Cerebellar nuclear complex (tissue), 1 donor: ENCODE measurements at places on chromosomes 12 and 14.

GRCh38 chr14:55301437-55302121 lies 30.4 kb downstream of the FBXO34 start:
- DNase-seq = no peak

DNA sequence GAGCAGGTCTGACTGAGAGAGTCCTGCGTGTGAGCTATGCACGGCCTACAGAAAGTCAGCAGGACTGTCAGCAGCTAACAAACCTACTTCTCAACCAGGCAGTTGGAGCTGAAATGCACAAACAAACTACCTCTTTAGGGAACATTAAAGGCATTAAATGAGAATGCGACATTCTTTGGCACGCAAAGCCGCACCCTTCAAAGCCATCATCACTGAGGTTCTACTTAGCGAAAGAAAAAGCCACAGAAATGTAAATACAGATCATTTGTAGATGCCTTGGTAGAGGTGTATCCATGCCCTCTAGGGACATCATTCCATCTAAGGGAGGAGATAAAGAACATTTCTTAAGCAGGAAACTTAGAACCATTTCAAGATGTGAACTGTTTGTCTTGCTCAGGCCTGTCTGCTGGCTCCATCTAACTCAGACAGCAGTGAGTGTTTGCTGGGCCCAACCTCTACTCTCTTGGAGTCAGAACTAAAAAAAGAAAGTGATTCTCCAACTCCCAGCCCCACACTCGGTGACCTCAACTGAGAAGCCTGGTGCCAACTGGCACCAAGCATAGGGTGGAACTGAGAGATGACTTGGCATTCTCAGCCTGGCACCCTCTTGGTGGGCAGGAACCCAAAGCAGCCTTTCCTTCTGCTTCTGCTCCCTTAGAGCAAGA lies 63.5 kb upstream of the MBIP start:
- peak; percentile 37 for DNase-seq

- DNase-seq = no peak
These were observed 102.7 kb downstream of the TMEM30B start for GRCh38 chr14:61178226-61179060.

GRCh38 chr12:29429999-29430715 lies 49.2 kb upstream of the ERGIC2 start:
- DNase-seq = no peak

DNA sequence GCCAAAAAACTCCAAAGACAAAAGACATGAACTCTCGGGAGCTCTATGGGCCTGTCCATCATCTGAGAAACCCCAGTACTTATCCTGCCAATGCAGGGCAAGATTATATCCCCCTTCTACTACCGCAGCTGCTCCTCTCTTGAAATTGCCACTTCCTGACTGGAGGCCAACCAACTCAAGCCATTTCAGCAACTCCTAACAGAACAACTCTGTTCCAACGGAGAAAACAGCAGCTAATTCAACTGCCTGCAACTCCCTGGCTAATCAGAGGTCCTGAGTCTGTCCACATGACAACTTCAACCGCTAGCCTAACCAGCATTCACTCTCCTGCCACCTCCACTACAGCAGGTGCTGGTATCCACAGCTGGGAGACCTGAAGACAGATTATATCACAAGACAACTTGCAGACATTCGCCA lies 24.1 kb downstream of the CEP83 start:
- DNase-seq = no peak

DNA sequence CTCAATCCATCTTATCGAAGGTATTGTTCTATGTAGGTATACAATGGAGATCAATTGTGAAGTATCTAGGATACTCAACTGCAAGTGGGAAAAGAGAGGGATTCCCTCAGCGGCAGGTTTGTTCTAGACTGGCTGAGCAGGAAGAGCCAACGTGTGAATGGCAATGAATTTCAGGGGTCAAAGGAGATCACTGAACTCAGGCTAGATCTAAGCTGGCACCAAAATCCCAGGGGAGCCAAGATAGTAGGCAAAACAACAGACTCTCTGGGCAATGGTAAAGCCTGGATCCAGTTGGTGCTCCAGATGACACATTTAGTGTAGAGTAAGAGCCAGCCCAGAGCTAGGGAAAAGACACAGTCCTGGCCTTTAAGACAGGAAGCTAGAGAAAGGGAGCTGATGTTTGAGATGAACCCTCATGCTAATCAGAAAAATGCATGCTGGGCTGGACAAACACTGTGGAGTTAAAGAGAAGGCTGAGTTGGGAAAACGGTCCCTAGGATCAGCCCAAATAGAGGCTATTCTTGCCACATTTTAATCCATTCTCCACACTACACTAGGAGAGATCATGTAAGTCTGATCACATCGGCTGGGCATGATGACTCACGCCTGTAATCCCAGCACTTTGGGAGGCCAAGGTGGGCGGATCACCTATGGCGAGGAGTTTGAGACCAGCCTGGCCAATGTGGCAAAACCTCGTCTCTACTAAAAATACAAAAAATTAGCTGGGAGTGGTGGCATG lies 45.6 kb downstream of the EFCAB11 start:
- DNase-seq = no peak

DNA sequence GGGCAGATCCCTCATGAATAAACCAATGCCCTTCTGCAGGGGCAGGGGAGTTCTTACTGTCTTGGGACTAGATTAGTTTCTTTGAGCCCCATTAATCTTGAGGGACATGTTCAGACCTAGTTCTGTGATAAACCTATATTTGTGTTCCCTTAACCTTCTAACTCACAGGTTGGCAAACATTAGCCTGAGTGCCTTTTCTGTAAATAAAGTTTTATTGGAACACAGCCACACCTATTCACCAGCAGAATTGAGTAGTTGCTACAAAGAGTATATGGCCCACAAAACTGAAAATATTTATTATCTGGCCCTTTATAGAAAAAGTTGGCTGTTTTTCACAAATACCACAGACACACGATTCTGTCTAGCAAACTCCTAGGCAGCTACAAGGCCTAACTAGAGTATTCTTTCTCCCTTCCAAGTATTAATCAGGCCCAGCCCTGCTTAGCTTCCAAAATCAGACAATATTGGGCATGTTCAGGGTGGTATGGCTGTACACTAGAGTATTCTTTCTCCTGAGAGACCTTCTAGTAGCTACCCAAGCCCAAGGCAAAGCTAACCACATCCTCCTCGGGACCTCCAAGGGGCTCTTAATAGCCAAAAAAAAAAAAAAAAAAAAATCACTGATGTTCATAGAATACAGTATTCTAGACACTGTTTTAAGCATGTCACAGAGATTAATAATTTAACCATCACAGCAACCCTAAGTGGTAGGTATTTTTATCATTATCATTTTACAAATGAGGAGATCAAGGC lies 199.3 kb upstream of the PWP1 start:
- DNase-seq = no peak

GRCh38 chr14:58460772-58461171 lies 33.3 kb downstream of the KIAA0586 start:
- no peak for DNase-seq

- no peak for DNase-seq
These were observed 1321.2 kb upstream of the SEL1L start for GRCh38 chr14:82854901-82855300.

DNA sequence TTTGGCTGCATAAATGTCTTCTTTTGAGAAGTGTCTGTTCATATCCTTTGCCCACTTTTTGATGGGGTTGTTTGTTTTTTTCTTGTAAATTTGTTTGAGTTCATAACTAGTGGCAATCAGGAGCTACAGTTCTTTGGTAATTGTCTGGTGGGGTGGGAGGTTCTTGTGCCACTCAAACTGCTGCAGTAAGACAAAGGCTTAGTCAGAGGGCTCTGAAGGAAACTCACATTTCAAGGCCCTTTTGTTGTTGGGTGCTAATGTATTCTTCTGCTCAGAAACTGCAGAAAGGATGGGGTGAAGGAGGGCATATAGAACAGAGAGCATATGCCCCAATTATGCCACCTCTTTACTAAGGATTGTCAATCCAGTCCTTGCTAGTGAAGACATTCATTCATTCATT lies 21.9 kb downstream of the MYRFL start:
- DNase-seq = no peak

GRCh38 chr12:58186401-58186800 lies 245.0 kb downstream of the ATP23 start:
- no peak for DNase-seq

GRCh38 chr12:89567691-89568239 lies 41.9 kb upstream of the POC1B start:
- DNase-seq = no peak

DNA sequence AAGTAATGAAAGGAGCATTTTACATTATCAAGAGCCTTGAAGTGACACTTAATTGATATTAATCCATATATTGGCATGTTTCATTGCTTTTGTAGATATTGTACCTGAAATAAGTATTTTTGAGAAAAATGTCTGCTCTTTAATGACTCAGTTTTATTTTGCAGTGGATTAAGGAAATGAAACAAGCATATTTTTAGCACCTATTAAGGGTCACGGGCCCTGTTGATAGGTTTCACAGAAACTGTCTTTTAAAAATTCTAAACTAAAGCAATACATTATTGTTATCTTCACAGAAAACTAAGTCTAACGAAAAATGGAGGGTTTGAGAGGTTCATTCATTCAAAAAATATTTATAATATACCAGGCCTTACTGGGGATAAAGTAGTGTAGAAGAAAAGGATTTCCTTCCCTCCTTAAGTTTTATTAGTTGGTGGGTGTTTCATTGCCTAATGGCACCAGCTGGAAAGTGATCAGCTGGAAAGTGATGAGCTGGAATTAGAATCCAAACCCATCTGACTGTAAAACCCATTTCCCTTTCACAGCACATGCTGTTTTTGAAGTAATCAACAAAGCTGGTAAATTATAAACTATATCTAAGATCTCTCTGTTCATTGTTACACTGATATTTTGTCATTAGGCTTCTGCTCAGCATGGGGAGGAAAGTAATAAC lies 54.2 kb downstream of the PTPRQ start:
- DNase-seq = no peak

- DNase-seq = no peak
These were observed 358.5 kb downstream of the TMEM121 start for GRCh38 chr14:105884808-105885281.

GRCh38 chr14:71566276-71566675 lies 366.0 kb upstream of the RGS6 start:
- no peak for DNase-seq

GRCh38 chr14:81963846-81964245 lies 430.2 kb upstream of the SEL1L start:
- no peak for DNase-seq

GRCh38 chr12:115583591-115583990 lies 693.9 kb downstream of the MED13L start:
- no peak for DNase-seq

GRCh38 chr12:123358035-123358434 lies 6.6 kb downstream of the SBNO1 start:
- no peak for DNase-seq

GRCh38 chr12:54579696-54580333 lies 8.6 kb downstream of the PPP1R1A start:
- DNase-seq = no peak

- no peak for DNase-seq
These were observed 78.4 kb downstream of the MNAT1 start for GRCh38 chr14:60812987-60813386.

- DNase-seq = no peak
These were observed 68.6 kb downstream of the TMEM30B start for GRCh38 chr14:61212546-61212945.

DNA sequence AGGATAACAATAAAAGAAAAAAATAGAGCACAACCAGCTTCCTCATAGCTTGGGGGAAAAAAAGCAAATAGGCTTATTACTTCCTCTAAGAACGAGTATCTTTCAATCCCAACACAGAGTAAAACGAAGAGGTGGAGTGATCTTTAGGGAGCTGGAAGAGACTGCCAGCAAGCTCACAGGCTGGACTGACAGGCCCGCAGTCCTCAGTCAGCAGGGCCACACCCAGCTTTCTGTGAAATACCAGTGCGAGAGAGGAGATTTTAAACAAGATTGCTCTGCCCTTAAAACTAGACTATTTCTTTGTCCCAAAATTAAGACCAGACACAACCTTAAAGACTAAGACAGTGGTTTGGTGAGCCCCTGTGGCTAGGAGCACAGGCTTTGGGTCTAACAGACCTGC lies 32.9 kb downstream of the SETD3 start:
- no peak for DNase-seq

- DNase-seq = no peak
These were observed 20.0 kb downstream of the TMEM30B start for GRCh38 chr14:61260939-61261776.

GRCh38 chr12:130970908-130971233 lies 17.2 kb downstream of the ADGRD1 start:
- DNase-seq = no peak

GRCh38 chr12:78028426-78028825 lies 197.7 kb downstream of the NAV3 start:
- no peak for DNase-seq

DNA sequence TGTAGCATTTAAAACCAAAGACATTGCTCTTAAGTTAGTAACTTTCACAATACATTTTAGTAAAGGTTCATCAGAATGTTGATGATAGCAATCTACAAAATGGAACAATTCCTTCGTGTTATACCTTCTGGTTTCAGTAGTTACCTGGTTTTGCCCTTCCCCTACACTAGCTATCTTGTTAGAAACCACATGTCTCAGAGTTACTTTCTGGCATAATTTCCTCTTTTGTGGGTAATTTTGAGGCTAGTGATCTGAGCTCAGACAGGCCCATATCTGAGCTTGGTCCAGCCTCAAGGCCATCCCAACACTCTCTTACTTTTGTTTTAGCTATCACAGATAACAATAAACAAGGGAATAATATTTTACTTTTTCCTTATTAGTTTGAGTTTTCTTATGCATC lies 196.9 kb downstream of the KITLG start:
- DNase-seq = no peak
